ENCODE measurements at places on chromosomes 2 and 18. TPM values are rescaled to one million over a fixed set of nuclear protein-coding genes. Genes with fewer than 3 reads are reported as not detected.

Gene NAB1
- total RNA-seq, result 44.2 TPM

Gene ATP6V1B1
- 3.9 TPM for total RNA-seq

Gene OTOS
- total RNA-seq, result not detected

Gene MTA3
- 39.1 TPM for total RNA-seq

Gene CDCA7
- 5.9 TPM for total RNA-seq

Gene EDAR
- not detected for total RNA-seq

Gene KCNF1
- not detected for total RNA-seq

Gene RRM2
- total RNA-seq, result 48.3 TPM

DNA sequence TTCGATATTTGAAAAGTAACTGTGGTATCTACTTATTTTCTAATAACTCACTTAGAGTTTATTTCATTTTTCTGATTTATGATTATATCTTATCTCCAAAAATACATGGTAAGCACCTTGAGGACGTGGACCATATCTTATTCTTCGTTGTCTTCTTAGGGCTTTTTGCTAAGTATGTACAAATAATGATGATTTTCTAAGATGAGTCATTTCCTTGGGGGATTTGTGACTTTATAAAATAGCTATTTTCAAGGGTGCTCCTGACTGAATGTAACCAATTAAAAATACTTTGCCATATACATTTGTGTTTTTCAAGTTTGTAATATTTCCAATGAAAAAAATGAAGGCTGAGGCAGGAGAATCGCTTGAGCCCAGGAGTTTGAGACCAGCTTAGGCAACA lies 56.3 kb downstream of the GREB1L start:
- no peak for DNase-seq

DNA sequence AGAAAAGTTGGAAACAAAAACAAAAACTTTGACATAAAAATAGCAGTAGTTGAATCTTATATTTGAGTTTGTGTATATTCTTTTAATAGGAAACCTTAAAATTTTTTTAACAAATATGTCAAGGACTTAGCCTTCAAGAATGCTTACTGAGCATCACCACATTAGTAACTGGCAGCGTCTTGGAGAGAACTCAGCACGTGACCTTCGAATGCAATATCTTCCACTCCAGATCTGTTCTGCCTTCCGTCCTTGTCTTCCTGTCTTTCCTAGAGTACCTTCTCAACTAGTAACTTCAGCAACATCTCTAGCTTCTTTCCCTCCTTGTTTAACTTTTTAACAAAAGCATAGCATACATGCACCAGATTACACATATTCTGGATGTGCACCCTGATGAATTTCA lies 972 bp downstream of the RSAD2 start:
- DNase-seq, result no peak

DNA sequence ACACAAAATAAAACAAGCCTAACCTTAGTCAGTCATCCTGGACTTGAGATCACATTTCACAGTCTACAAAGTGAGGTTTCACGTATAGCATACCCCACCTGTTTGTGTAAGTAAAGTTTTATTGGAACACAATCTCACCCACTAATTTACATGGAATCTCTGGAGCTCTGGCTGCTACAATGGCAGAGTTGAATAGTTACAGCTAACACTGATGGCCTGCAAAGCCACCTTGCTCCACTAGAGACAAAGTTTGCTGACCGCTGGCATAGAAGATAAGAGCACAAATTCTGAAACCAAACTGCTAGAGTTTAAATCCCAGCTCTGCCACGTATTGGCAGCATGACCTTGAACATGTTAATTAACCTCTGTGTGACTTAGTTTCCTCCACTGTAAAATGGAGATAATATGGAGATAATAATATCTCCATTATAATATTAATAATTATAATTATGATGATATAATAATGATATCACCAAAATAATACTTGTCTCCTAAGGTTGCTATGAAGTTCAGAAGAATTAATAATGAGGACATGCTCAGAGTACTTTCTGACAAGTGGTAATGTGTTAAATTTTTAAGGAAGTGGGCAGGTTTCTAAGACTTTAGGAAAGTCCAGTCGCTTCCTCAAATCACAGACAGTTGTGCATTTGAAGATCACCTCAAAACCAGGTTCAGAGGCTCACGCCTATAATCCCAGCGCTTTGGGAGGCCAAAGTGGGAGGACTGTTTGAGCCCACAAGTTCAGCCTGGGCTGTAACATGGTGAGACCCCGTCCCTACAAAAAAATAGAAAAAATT lies 204.6 kb downstream of the SH3RF3 start:
- no peak for DNase-seq

DNA sequence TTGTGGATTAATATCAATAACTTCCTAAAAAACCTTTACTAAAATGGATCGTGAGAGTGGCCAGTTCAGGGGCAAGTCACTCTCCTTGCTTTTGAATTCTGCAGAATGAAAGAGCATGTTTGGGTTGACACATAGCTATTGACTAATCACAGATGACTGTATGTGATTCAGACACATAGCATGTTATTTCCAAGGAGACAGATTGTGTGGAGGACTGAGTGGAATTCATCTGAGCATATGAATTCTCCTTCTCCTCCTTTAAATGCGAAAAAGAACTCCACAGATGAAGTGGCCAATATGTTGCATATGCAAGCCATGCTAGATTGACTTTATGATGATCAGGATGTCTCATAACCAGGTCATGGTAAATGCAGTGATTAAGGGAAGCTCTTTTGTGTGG lies 249.4 kb upstream of the FAM98A start:
- no peak for DNase-seq

DNA sequence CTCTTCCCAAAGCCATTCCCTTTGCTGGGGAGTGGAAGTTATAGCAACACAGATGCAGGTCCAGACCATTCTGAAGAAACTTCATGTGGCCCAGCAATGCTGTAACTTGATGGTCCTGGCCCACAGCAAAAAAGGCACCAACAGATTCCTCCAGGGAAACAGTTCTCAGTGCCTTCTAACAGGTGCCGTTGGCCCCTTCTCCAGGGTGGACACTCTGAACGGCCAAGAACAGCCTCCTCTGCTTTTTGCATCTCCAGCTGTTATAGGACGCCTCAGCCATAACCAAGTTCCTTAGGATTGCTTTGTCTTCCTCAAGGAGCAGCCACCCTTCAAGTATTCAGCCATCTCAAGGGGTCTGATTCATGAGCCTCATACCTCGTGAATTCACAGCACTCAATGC lies 38.0 kb downstream of the MARCO start:
- DNase-seq, result no peak

- peak; percentile 74 for DNase-seq
These were observed 13.2 kb downstream of the SLC66A3 start for GRCh38 chr2:11168488-11168887.

DNA sequence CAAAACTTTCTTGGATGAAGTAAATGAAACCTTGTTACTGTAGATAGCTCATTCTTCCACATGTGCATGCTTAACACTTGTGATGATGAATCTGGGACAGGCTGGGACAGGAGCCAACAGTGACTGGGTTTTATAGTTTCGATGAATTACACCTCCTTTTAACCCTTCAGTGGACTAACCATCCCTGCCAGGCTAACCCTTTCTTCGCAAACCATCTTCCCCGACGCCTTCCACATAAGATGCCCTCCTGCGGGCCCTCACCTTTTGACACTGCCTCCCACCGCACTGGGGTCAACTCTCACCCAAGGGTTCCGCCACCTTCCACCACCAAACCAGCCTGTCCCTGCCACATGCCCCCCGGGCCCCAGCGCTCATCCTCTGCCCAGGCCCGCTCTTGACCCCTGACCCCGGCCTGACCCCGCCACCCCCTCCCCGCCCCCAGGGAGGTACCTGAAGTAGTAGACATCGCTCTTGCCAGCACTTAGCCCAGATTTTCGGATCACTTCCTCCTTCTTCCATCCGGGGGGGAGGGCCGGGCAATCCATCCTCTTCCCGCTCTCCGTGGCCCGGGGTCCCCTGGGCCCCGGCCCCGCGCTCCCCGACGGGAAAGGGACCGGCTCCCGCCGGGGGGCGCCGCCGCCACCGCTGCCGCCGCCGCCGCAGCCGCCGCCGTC lies 764 bp downstream of the MBD2 start:
- DNase-seq, result no peak

GRCh38 chr2:206530727-206531126 lies 87.4 kb downstream of the ADAM23 start:
- DNase-seq, result no peak

DNA sequence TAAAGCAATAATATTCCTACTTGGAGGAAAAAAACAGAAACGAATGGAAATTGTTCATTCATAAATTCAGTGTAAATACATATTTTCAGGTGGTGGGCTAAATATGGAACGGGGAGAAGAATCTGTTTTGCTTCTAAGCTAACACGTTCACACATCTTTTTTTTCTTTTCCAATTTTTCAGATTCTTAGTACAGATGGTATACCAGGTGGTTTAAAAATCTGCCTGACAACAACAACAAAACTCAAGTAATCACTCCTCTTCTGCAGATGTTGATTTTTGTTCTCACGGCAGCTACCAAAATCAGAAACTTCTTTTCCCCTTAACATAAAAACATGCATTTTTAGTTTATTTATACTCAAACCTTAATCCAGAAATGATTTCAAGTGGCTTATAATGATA lies 164.8 kb upstream of the SYT4 start:
- DNase-seq, result no peak

- no peak for DNase-seq
These were observed 44.1 kb downstream of the ANKRD44 start for GRCh38 chr2:197266477-197266876.

DNA sequence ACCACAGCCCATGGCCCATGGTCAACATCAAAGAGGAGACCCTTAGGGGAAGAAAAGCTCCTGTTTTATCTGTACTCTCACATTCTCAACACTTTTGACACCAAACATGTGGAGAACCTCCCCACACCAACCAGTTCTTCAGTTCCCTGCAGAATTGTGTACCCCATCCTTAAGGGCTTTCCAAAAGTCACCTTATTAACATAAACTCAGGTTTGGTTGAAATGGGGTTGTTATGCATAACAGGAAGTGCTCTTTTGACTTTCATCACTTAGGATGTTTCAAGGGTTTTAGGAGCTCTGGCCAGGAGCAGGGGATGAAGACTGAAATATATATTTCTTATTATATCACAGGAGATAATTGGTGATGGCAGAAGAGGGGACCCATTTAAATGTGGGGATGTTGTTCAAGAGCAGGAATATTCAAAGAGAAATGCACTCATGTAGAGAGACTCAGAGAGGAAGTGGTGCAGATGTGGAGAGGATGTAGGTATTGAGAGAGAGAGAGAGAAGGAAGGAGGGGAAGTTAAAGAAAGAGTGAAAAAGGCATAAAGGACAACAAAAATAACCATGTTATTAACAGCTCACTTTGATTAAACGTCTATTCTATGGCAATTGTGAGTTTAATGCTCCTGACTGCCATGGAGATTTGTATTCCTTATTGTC lies 35.2 kb downstream of the SP140L start:
- DNase-seq, result no peak

DNA sequence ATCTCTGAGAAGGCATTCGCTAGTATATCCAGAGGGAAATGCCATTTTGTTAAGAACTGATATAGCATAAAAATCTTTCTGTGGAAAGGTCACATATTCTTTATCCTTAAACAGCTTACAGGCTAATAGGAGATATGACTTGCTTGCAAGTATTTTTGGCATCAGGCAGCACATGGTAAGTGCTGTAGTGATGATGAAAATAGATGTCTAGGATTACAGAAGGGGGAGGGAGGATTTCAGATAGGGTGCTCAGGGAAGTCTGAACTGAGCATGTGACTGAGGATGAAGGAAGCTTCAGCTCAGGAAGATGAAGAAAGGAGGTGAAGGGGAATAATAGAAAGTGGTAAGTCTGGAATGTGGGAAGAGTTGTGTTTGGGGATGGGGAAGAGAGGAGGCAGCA lies 158.5 kb upstream of the NOSTRIN start:
- DNase-seq, result no peak

DNA sequence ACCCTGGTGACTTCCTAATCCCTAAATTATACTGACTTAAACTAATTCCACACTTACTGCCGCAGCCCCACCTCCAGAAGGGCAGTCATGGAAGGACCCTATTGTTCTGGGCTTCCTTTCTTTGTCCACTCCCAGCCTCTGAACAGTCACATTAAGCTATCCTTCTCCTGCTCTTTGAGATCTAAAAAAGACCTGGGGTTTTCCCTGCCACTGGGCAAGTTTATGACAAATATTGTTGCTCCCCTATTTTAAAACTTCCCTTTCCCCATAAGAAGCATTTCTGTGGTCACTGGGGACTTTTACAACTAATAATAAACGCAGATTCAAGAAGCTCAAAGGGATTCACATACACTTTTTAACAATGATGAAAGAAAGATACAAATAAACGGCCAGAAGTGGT lies 47.2 kb upstream of the XPO1 start:
- DNase-seq, result no peak

- no peak for DNase-seq
These were observed 14.9 kb downstream of the ALS2 start for GRCh38 chr2:201765799-201766198.

GRCh38 chr2:239951129-239951734 lies 73.9 kb downstream of the NDUFA10 start:
- DNase-seq, result peak; percentile 78

GRCh38 chr2:36459725-36460137 lies 104.2 kb downstream of the CRIM1 start:
- DNase-seq, result no peak

DNA sequence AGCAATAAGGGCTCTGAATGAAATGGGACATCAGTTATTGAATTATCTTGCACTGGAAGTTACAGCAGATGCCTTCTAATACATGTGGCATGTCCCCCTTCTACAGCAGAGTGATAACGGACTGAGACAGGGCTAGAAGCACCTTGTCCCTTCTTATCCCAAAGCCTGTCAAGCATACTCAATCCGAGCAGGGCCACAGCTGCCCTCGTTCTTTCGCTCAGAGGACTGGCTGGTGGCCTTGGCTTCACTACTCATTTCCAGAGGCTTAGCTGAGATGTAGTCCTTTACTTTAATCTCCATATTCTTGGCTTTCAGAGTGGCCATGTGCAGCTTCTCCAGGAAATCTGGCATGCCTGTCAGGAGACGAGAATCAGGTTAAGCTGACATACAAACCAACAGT lies 22.1 kb downstream of the STARD7 start:
- no peak for DNase-seq

DNA sequence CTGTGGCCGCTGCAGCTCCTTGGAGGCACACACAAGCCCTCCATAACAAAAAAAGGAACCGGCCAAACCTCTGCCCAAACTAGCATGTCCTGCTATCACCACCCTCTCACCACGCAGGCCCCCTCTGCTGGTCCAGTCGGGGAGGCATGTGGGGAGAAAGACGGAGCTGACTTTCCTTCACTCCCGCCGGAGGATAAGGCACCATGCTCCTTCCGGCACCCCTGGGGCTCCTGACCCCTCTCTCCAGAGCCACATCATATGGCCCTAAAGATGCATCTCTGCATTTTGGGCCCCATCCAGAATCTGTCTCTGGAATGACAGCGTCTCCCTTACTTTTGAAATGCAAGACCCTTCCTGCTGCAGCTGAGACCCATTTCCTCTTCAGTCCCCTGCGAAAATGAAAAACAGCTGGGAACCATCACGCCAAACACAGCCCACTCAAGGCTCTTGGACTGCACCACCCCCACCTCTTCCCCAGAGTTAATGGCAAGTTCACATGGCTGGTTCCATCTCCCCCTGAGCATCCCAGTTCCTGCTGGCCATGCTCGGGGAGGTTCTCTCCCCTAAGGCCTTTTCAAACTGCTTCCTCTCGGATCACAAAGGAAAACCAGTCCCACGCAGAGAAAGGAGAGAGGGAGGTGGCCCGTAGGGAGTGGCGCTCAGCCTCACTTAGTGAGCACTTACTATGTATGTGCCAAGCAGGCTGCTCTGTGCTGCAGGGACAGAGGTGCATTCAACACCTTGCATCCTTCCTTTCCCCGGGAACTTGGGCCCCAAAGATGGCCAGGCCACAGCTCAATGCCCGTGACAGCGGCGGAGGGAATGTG lies 35.2 kb upstream of the MLPH start:
- DNase-seq, result no peak

All from chondrocyte (in vitro differentiated cells).